ENCODE measurements at places on chromosomes 2 and 18.

DNA sequence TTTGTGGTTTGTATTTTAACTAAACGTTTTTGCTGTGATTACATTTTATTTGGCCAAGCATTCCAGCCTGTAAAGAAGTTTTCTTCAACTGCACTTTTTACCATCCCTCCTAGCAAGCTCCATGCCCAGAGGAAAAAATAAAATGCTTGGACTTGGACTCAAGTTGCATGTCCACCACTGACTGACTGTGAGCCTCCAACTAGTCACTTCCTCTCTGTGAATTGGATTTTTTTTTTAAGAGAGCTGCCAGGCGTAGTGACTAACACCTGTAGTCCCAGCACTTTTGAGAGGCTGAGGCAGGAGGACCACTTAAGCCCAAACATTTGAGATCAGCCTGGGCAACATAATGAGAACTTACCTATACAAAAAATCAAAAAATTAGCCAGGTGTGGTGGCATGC is 1185.2 kb upstream of the PIK3C3 start:
- no peak for DNase-seq

DNA sequence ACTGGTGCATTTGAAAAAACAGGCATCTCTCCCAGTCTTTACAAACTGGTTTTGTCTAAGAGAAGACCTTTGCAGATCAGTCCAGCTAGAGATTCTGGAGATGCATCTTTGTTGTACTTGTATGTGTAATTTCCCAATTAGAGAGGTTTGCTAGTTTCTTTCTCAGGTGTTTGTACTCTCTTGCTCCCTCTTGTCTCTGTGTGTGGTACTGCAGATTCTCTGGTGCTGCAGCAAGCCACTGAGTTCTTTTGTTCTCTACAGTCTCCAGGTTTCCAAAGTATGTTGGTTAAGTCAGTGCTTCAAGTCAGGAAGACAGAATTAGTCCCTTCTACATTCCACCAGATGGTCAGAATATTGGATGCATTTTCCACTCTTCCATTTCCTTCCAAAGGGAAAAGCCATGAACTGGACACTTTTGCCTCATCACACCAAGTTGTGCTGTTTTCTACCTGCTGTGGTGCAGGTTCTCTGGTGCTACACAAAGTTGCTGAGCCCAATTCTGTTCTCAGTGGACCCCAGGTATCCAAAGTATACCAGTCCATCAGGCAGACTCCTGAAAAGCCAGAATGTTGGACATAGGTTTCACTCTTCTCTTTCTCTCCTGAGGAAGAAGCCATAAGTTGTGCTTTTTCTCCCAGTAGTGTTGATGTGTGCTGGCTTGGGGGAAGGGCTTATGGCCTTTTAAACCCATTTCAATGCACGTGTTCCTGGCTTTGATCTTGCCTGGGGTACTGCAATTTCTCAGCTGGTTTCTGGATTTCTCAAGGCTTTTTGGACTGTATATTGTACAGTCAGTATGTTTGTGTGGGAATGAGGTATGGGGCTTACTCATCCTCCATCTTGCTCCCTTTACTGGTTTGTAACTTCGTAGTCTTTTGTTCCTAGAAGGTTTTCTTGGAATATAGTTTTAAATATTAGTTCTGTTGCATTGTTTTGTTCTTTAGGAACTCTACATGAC is 29.8 kb downstream of the EPC2 start:
- peak; percentile 44 for DNase-seq

GRCh38 chr2:127100251-127101047 is 6.5 kb downstream of the BIN1 start:
- DNase-seq, result no peak

GRCh38 chr2:203928849-203929248 is 7.7 kb upstream of the ICOS start:
- no peak for DNase-seq

DNA sequence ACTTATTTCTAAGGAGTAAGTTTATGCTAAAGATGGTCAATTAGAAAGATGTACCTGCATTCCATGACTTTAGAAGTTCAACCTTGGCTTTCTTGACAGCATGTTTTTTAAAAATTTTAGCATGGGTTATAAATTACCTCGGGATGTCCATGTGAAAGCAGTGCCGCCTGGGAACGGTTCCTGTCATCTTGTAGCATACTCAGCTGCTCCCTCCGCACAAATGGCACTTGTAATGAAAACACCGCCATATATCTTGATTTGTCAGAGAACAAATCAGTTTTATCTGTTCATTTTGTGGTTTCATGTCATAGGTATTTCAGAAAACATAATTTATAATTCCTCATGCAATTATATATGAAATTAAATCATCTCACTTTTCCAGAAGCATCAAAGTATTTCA is 38.3 kb downstream of the SATB2 start:
- no peak for DNase-seq

DNA sequence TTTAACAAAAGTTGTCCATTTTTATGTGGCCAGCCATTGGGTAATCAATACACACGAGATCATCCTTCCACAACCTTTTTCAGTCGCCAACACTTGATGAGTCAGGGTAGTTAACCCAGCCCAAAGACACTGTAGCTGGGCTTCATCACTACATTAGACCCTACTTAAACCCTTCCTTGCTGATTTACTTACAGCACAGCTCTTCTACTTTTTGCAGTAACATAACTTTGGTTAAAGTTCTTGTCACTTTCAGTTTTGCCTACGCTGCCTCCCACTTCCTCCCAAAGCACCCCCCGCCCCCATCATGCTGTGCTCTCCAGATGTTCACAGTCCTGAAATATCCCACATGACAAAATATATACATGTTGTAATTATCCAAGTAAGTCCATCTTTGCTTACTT is 103.6 kb downstream of the CDK15 start:
- DNase-seq, result no peak

GRCh38 chr18:379681-380330 is 112.0 kb upstream of the THOC1 start:
- no peak for DNase-seq

DNA sequence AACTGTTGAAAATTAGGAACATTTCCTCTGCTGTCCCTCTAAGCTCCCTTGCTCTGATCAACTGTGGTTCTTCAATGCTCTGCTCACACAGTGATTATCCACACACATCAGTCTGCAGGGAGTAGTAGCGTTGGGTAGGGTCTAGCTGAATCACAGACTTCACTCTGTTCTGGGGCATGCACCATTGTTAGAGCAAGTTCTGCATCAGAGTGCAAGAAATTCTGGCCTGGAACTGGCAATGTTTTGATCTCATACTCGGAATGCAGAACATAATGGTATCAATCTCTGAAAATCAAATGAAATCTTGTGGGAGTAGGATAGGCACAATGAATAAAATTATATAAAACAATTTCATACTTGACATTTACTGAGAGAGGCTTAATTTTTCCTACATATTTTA is 55.3 kb downstream of the HRH4 start:
- no peak for DNase-seq

GRCh38 chr2:201654616-201655384 is 11.5 kb upstream of the TMEM237 start:
- no peak for DNase-seq

DNA sequence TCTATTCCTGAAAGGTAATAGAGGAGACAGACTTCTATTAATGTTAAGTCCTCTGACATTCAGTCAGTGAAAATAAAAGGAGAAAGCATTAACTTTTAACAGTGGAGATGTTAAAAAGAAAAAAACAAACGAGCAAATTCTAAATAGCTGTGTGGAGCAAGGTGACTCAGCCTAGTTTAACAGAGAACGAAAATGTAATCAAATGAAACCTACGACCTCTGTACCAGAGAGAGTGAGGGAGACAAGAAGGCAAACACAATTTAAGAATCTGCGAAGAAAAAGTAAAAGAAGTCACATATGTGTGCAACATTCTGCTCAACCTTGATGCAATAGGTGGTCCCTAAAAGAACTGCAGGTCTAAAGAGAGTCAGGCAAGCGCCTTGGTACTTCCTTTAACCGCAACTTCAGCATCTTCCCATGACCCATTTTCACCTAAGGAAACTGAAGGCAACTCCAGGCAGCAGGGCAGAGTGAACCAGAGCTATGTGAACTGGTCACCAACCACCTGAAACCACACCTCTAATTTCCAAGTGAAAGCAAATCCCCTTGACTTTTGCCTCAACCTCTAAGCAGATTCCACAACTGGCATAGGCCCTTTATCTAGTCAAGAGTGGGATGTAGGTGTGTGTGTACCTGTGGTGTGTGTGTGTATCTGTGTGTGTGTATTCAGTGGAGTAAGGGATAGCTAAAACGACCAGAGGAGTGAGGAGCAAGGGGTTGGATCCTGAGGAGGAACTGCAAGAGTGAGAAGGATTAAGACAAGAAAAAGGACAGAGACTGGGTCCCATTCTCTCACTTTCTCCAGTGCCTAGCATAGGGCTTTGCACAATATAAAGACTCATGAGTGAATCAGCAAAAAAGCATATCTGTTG is 43.0 kb downstream of the FIGN start:
- DNase-seq, result no peak

- no peak for DNase-seq
Observed at GRCh38 chr2:195912079-195912478, 156.6 kb downstream of the DNAH7 start.

DNA sequence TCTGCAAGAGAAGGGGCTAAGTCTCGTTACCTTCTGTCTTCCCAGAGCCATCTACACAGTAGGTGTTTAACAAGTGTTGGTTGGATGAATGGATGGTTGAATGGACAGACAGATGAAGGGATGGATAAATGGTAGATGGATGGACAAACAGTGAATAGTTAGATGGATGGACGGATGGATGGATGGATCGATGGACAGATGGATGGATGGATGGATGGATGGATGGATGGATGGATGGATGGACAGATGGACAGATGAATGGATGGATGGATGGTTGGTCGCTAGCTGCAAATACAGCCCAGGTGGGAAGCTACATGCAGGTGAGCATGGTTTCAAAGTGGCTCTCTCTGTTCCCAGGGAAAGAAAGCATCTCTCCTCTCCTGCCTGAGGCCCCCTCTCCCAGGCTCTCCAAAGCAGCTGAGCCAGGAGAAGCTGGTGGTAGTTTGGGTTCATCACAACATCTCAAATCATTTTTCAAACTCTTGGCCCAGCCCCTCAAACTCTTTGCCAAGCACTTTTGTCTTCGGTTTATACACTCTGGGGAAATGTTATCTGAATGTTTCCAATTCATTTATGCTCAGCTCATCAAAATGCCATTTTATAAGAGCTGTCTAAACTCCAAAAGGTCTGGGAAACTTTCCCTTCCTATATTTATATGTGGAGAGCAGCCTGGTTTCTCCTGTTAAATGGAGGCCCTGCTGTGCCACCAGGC is 192.7 kb downstream of the ANAPC1 start:
- DNase-seq, result no peak

DNA sequence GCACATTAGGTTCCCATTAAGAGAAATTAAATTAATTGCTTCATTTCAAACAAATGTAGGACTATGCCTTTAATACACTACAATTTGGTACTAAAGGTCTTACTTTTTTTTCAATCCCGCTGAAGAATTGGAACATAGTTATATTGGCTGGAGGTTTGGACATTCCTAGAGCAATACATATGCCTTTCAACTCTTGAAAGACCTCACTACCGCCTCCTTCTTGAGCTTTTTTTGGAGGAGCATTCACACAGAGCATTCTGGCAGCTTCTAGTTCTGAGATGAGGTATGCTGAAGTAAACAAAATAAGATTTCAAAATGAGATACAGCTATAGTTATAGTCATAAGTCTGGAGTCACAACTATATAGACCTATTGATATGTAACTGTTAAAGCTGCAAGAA is 10.9 kb downstream of the FAM98A start:
- DNase-seq, result no peak

DNA sequence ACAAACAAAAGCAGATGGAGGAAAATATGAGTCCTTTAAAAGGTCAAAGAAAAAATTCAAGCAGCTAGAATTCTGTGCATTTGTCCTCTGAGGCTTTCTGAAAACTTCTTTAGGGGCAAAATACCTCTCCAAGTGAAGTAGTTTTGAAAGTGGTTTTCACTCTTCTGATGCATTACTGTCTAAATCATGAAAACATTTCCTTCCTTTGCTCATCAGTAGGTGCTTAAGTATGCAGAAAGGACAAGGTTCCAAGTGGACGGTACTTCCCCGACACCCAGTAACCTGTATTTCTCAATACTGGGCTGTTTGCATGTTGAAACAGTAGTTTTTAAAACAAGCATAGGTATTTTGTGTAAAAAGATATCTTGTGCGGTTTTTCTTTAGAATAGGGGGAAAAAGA is 189.1 kb upstream of the ERBB4 start:
- peak; percentile 32 for DNase-seq

GRCh38 chr2:238846378-238846627 is 1.6 kb upstream of the TWIST2 start:
- no peak for DNase-seq

DNA sequence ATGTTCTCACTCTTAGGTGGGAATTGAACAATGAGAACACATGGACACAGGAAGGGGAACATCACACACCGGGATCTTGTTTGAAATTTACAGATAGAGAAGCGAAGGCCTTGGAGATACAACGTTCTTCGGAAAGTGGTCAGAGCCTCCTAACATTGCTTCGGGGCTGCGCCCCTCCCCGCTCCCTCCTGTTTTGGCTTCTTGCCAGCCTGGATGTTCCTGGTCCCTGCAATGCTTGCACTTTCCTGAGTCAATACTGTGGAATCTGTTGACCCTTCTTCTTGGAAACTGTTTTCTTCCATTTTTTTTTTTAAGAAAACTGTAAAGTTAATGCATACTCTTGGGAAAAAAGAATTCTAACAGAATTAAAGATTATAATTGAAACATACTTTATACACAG is 360.8 kb downstream of the SOCS6 start:
- DNase-seq, result no peak

DNA sequence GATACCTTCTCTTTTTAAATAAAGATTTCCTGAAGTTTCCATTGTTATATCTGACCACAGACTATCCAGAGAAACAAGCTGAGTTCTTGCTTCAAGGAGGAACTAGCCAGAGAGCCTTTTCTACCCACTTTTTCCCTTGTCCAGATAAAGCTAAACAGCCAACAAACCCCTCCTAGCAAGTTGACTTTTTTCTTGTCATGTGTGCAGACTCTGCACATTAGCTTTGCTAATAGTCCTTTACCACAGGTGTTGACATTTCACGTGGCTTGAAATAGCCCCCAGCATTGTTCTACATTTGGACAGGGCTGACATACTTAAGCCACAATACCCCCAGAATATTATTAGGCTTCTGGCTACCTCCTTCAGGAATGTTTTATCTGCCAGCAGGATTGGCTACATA is 40.7 kb downstream of the PCBP1 start:
- no peak for DNase-seq

- no peak for DNase-seq
Observed at GRCh38 chr2:120669121-120669952, 66.3 kb upstream of the GLI2 start.

- DNase-seq, result no peak
Observed at GRCh38 chr2:60246583-60246982, 306.9 kb downstream of the BCL11A start.

DNA sequence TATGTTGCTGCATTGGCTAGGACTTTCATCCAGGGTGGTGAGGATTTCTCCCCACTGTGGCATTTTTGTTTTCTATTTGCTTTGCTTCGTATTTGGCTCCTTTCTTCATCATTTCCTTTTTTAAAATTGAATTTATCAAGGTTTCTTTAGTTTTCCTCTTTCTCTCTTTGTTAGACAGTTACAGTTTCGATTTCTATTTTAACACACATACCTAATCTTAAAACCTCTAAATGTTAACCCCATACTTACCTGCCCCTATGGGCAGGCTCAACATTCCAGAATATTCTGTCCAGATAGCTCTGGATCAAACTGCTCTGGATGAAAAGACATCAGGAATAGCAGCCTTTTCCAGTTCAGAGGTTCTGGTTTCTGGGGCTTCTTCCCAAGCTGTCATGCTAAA is 49.2 kb downstream of the DIPK1C start:
- peak; percentile 30 for DNase-seq

GRCh38 chr2:17030047-17030446 is 364.4 kb upstream of the CYRIA start:
- DNase-seq, result no peak
